ENCODE measurements at places on chromosomes 13 and 19. TPM values are rescaled to one million over a fixed set of nuclear protein-coding genes. Genes with fewer than 3 reads are reported as not detected.

The TMEM86B gene
- total RNA-seq = 14.4 TPM

The PSG1 gene
- not detected for total RNA-seq

The PGLYRP1 gene
- not detected for total RNA-seq

The KLK5 gene
- total RNA-seq = not detected

The C19orf81 gene
- 3.7 TPM for total RNA-seq

- no peaks in the 10 kb centered on the region for H3K36me3 ChIP-seq
- peaks cover 3% of the 10 kb centered on the region for H3K27me3 ChIP-seq
- DNase-seq = no peak
- H3K4me1 ChIP-seq = no peaks in the 10 kb centered on the region
- no peak overlapping the region for H3K4me3 ChIP-seq
Observed at GRCh38 chr19:41480336-41480735, 37.4 kb downstream of the ERICH4 start.

- H3K4me3 ChIP-seq = no peak overlapping the region
- no peak for DNase-seq
- peaks cover 8% of the 10 kb centered on the region for H3K4me1 ChIP-seq
Observed at GRCh38 chr19:35146746-35147459, 3.8 kb downstream of the FXYD7 start.

GRCh38 chr19:54164369-54165068 is 5.0 kb upstream of the LENG1 start:
- peak; percentile 84 for DNase-seq
- H3K36me3 ChIP-seq = peaks cover 5% of the 10 kb centered on the region
- peak overlapping the region; percentile 75 for H3K27ac ChIP-seq
- H3K4me3 ChIP-seq = peak overlapping the region; percentile 76

GRCh38 chr19:1063909-1064660 is 2.9 kb upstream of the ARHGAP45 start:
- H3K4me1 ChIP-seq = no peaks in the 10 kb centered on the region
- no peaks in the 10 kb centered on the region for H3K36me3 ChIP-seq
- DNase-seq = no peak

DNA sequence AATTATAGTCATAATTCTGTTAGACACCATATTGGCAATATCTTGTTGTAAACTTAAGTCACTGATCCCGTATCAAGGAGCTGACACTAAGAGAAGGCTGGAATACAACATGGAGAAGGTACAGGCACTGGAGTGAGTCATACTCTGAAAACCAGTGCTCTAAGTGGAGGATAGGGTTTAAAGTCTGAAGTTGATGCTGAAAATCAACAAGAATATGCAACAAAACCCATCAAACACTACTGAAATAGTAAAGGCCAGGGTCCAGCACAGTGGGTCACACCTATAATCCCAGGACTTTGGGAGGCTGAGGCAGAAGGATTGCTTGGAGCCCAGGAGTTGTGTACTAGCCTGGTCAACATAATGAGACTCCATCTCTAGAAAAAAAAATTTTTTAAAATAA is 73.2 kb upstream of the KLF5 start:
- peaks cover 5% of the 10 kb centered on the region for H3K36me3 ChIP-seq
- no peak overlapping the region for H3K4me3 ChIP-seq
- no peak for DNase-seq
- peaks cover 13% of the 10 kb centered on the region for H3K4me1 ChIP-seq
- H3K27ac ChIP-seq = no peak overlapping the region

DNA sequence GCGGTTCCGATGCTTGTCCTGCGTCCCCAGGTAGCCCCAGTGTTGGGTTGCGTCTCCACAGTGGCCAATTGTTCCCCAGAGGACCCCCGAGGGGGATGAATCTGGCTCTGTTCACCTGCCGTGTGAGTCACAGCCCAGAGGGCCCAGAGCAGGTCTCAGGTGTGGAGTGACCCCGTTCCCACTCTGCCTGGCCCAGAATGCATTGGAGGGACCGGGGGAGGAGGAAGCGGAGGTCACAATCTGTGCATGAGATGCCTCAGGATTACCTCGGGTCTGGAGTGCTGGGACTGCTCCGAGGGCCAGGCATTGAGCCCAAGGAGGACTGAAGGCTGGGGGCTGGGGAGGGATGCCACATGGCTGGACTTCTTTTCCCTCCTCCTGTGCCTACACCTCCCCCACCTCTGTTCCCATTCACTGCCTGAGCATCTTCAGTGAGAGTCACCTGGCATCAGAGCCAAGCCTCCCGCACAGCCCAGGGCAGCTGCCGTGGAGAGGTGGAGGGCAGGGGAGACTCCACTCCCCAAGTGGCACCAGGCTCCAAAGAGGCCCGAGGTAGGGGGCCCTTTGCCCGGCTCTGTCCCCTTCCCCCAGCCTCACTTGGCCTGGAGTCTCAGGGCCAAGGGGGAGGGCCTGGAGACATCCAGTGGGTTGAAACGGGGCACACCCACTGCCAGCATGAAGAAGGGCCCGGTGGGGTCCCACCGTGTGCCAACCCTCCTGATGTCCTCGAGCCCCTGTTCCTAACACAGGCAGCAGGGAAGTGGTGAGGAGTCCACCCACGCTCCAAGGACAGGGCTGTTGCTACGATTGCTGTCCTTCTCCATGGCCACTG is 81.1 kb downstream of the CHST8 start:
- H3K27ac ChIP-seq = no peak overlapping the region
- no peaks in the 10 kb centered on the region for H3K36me3 ChIP-seq
- no peak overlapping the region for H3K4me3 ChIP-seq
- peaks cover 33% of the 10 kb centered on the region for H3K27me3 ChIP-seq
- H3K4me1 ChIP-seq = no peaks in the 10 kb centered on the region

GRCh38 chr13:48949566-48950500 is 25.9 kb upstream of the FNDC3A start:
- DNase-seq = no peak
- H3K27ac ChIP-seq = peak overlapping the region; percentile 50
- no peak overlapping the region for H3K4me3 ChIP-seq
- H3K4me1 ChIP-seq = peaks cover 8% of the 10 kb centered on the region

DNA sequence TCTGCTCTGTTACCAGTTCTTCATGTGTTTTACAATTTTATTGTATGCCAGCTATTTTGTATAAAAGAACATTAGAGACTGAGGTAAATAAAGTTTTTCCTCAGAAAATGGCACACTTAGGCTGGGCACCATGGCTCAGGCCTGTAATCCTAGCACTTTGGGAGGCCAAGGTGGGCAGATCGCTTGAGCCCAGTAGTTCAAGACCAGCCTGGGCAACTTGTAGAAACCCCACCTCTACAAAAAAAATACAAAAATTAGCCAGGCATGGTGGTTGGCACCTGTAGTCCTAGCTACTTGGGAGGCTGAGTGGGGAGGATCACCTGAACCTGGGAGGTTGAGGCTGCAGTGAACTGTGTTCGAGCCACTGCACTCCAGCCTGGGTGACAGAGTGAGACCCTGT is 32.0 kb downstream of the CCDC8 start:
- H3K27me3 ChIP-seq = no peaks in the 10 kb centered on the region
- no peak overlapping the region for H3K4me3 ChIP-seq
- H3K4me1 ChIP-seq = no peaks in the 10 kb centered on the region
- no peak for DNase-seq

GRCh38 chr19:52494518-52494917 is 33.0 kb upstream of the ZNF808 start:
- H3K4me1 ChIP-seq = peaks cover 4% of the 10 kb centered on the region
- H3K27me3 ChIP-seq = peaks cover 19% of the 10 kb centered on the region
- H3K27ac ChIP-seq = no peak overlapping the region
- no peak for DNase-seq
- no peaks in the 10 kb centered on the region for H3K36me3 ChIP-seq

DNA sequence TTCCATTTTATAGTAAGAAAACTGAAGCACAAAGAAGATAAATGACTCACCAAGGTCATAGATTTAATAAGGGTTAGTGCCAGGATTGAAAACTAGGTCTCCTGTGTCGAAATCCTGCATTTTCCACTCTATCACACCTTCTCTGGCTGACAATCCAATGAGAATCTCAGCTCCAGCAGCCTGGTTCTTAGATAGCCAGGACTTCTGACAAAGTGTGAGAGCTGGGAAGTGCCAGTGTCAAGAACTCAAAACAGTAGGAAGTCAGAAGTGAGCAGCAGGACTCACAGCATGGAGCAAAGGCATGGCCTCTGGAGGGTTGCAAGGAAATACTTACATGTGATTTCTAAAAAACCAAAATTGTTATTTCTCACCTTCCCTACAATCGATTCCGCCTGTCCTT is 24.3 kb downstream of the KCTD12 start:
- no peak for DNase-seq
- H3K27me3 ChIP-seq = peaks cover 6% of the 10 kb centered on the region
- no peak overlapping the region for H3K27ac ChIP-seq
- peaks cover 5% of the 10 kb centered on the region for H3K4me1 ChIP-seq
- H3K36me3 ChIP-seq = no peaks in the 10 kb centered on the region

GRCh38 chr19:2365201-2365970 is 5.3 kb downstream of the TMPRSS9 start:
- H3K27ac ChIP-seq = no peak overlapping the region
- no peak overlapping the region for H3K4me3 ChIP-seq
- no peak for DNase-seq
- peaks cover 4% of the 10 kb centered on the region for H3K27me3 ChIP-seq
- peaks cover 11% of the 10 kb centered on the region for H3K4me1 ChIP-seq

GRCh38 chr19:45137179-45137761 is 23.5 kb downstream of the NKPD1 start:
- peaks cover 29% of the 10 kb centered on the region for H3K4me1 ChIP-seq
- no peak for DNase-seq
- H3K4me3 ChIP-seq = peak overlapping the region; percentile 21
- no peaks in the 10 kb centered on the region for H3K36me3 ChIP-seq
- H3K27ac ChIP-seq = peak overlapping the region; percentile 54

DNA sequence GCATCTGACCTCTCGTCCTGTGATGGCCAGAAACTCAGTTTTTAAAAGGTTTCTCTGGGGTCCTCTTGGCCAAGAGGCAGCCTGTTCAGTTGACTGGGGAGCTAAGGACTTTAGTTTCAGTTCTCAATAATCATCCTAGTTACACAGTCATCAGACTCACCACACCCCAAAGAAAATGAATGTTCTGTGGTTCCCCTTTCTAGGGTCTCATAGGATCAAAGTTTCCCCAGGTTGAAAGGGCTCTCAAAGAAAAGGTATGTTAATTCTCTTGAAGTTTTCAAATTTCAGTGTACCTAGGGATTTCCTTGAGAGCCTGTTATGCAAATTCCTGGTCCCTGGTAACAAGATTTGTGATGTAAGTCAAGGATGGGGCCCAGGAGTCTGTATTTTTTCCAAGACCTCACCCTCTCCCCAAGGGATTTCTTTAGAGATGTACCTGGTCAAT is 94.9 kb downstream of the FAM216B start:
- peaks cover 39% of the 10 kb centered on the region for H3K4me1 ChIP-seq
- DNase-seq = no peak
- no peaks in the 10 kb centered on the region for H3K36me3 ChIP-seq
- H3K27ac ChIP-seq = peak overlapping the region; percentile 35

DNA sequence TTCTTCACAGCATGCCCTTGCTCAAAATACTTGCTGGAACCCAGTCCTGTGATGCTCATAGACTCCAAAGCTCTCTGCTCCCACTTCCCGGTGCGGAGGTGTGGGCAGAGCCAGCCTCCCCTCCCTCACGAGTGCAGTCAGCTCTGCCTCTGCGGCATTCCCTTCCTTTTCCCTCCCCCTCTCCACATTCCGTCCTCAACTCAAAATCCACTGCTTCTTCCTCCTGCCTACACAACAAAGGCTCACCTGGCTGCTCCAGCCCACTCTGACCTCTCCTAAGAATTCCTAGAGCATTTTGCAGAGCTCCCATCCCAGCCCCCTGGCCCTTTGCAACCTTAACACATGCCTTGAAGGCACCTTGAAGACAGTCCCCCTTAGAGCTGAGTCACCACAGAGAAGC is 527.9 kb downstream of the MYO16 start:
- H3K27me3 ChIP-seq = no peaks in the 10 kb centered on the region
- no peaks in the 10 kb centered on the region for H3K36me3 ChIP-seq
- H3K27ac ChIP-seq = no peak overlapping the region
- H3K4me3 ChIP-seq = no peak overlapping the region
- DNase-seq = no peak

GRCh38 chr19:42017040-42017439 is 23.0 kb upstream of the ATP1A3 start:
- no peaks in the 10 kb centered on the region for H3K36me3 ChIP-seq
- no peak for DNase-seq
- no peak overlapping the region for H3K4me3 ChIP-seq
- no peaks in the 10 kb centered on the region for H3K27me3 ChIP-seq
- H3K27ac ChIP-seq = no peak overlapping the region
- no peaks in the 10 kb centered on the region for H3K4me1 ChIP-seq

DNA sequence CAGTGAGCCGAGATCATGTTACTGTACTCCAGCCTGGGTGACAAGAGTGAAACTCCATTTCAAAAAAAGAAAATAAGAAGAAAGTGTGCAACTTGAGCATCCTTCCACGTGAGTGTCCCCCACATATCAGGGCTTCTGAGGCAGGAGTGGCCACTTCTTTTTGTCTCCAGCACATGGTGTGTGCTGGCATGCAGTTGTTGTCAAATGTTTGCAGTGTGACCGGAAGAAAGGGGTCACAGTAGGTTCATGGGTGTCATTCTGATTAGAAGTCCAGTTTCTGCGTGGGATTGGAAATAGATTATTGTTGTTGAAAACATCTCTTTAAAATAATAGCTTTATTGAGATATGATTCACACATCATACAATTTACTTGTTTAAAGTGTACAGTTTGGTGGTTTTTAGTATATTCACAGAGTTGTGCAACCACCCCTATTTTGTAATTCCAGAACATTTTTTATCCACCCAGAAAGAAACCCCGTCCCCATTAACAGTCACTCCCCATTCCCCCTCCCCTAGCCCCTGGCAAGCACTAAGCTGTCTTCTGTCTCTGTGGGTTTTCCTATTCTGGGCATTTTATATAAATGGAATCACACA is 2.2 kb downstream of the CRTC1 start:
- no peak overlapping the region for H3K27ac ChIP-seq
- peaks cover 4% of the 10 kb centered on the region for H3K4me1 ChIP-seq
- no peaks in the 10 kb centered on the region for H3K36me3 ChIP-seq
- DNase-seq = no peak

- peaks cover 9% of the 10 kb centered on the region for H3K4me1 ChIP-seq
- no peak for DNase-seq
Observed at GRCh38 chr13:33870046-33870668, 52.2 kb downstream of the RFC3 start.

DNA sequence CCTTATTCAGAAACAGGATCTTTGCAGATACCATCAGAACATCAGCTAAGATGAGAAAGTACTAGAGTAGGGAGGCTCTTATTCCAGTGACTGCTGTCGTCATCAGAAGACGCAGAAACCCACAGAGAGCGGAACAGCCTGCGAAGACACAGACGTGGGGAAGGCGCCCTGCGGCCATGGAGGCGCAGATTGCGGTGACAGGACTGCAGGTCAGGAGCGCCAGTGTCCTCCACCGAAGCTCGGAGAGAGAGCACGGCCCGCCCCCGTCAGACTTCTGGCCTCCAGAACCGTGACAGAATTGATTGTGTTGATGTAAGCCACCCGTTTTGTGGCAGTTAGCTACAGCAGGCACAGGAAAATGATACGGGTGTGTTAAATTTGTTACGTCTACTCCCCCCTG is 275.5 kb downstream of the EFNB2 start:
- H3K4me1 ChIP-seq = no peaks in the 10 kb centered on the region
- H3K27me3 ChIP-seq = no peaks in the 10 kb centered on the region
- no peak overlapping the region for H3K27ac ChIP-seq
- no peak overlapping the region for H3K4me3 ChIP-seq
- no peaks in the 10 kb centered on the region for H3K36me3 ChIP-seq
- no peak for DNase-seq

GRCh38 chr13:79384022-79384610 is 21.9 kb downstream of the RBM26 start:
- DNase-seq = no peak
- H3K36me3 ChIP-seq = peaks cover 26% of the 10 kb centered on the region
- H3K4me1 ChIP-seq = peaks cover 23% of the 10 kb centered on the region
- H3K27me3 ChIP-seq = no peaks in the 10 kb centered on the region

All from type B pancreatic cell (in vitro differentiated cells).